ENCODE measurements at places on chromosomes 6 and 20.

DNA sequence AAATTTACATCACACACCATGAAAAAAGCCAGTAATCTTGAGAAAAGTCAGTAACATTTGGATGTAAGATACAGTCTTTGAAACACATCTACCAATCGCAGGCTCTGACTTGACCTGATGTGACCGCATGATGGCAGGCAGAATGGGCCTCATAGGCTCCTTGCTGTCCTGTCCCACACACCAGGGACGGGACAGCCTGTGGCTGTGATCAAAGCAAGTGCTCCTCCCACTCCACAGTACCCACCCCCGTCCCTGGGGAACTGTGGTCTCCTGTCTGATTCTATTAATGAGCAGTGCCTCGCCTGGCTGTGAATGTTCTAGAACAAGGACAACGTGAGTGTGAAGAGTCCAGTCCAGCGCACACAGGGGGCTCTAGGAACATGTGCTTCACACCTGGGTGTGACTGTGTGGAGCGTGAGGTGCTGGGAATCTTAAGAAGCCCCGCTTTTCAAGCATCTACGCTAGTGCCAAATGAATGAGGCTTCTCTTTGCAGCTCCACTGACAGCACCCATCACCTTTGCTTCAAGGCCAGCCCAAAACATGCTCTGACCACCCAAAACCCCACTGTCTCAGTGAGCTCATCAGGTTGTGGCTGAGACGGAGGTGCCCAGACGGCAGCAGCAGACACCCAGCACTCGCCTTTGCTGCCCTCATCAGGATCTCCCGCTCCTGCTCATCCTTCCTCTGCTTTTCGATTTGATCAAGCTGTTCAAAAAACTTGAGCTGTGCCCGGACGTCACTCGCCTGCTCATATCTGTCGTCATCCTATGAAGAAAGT, 67.1 kb downstream of the TAF4 start:
- no peak for DNase-seq

GRCh38 chr6:13461805-13462204, 25.6 kb downstream of the GFOD1 start:
- no peak for DNase-seq

DNA sequence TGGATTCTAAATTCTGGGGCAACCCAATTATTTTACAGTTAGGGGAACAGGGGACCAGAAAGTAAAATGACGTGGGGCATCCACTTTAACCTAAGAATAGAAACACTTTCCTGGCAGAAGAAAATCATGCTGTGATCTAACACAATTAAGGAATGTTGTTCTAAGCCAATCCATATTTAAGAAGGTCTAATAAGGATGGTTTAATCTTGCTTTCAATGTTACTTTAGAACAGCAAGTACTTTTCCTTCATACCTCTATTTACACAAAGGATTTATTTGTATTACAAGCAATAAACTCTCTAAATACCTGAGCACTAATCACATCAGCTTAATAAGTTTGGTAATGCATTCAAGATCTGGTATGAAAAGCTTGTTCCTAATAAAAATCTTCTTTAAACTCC, 32.4 kb downstream of the SLC2A12 start:
- no peak for DNase-seq

- no peak for DNase-seq
Observed at GRCh38 chr6:137951064-137951597, 84.1 kb downstream of the TNFAIP3 start.

DNA sequence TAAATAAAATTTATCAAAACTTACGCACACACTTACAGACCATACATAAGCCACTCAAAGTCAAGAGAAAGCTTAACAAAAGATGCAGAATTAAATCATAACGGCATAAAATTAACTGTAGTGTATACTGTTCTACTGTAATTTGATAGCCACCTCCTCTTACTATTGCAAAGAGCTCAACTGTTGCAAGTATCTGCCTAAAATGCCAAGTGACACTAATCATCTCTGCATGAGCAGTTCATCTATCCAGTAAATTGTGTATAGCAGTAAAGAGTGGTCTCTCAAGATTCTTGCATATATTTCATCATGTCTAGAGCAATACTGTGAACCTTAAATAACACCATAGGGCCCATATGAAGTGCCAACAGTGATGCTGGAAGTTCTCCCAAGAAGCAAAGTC, 12.3 kb downstream of the OR2H2 start:
- no peak for DNase-seq

GRCh38 chr6:136103763-136104311, 146.3 kb downstream of the MTFR2 start:
- no peak for DNase-seq

- no peak for DNase-seq
Observed at GRCh38 chr6:161477876-161478425, 204.1 kb upstream of the AGPAT4 start.

GRCh38 chr20:47326658-47327268, 29.7 kb downstream of the ZMYND8 start:
- no peak for DNase-seq

GRCh38 chr6:90209527-90209926, 87.1 kb downstream of the BACH2 start:
- no peak for DNase-seq

DNA sequence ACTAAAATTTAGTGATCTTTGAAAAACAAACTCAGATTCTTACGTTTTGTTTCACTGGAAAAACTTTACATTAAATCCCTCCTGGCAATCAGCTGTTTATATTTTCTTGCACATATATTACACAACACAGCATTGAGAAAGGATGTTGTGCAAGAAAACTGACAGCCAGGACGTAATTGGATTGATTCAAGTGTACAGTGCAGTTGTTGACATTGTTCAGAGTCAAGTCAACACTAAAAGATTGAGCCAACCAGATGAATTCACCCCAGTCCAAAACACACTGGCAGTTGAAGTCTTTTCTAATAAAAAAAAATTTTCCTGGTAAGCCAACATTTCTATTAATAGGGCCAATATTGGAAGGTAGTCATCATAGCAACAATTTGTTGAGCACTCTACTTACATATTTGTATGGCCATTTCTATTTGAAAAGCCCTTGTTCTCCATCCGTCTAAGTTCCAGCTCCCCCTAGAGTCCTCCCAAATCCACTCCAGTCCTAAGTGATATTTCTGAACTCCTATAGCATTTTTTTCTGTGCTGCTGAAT, 20.9 kb upstream of the VNN1 start:
- peak; percentile 52 for DNase-seq
